CD8-positive, alpha-beta memory T cell (primary cell): ENCODE measurements at places on chromosomes 12 and 14. TPM values are rescaled to one million over a fixed set of nuclear protein-coding genes. Genes with fewer than 3 reads are reported as not detected.

DNA sequence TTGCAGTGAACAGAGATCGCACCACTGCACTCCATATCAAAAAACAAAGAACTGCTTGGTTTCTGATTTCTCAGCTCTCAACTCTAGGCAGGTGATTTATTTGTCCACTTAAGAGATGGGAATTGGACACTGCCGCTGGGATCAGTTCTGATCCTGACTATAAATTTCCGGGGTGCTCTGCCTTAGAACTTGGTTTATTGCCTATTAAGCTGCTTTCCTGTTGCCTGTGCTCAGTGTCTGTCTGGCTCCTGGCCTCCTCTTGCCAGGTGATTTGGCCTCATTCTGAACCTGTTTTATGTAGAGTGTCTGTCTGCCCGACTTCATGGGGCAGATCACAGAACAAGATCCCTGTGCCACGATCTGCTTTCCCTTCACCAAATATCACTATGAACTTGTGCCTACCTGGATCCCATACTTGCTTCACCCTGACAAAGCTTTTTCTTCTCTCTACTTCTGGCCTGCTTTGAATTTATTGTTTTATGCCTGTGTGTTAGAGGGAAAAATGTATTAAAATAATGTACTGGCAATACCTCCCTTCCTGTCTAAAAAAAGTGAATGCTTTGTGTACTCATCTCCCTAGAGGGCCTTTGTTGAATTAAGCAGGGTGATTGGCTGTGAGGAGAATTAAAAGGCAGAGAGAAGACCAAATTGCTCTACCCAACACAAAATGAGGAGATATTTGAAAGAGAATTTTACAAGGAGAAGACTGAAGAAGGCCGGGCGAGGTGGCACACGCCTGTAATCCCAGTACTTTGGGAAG, 27.6 kb downstream of the CDKN1B start:
- DNase-seq: no peak

- DNase-seq: no peak
These were observed 17.4 kb downstream of the HDAC7 start for GRCh38 chr12:47802312-47802711.

Gene RNASE3
- total RNA-seq: not detected

- no peak for DNase-seq
These were observed 132.8 kb downstream of the SLC38A4 start for GRCh38 chr12:46693034-46693433.

- no peak for DNase-seq
These were observed 20.5 kb downstream of the BRAP start for GRCh38 chr12:111664961-111665865.

GRCh38 chr14:92520102-92521057, 6.8 kb downstream of the RIN3 start:
- DNase-seq: no peak

Gene OR4E1
- not detected for total RNA-seq
